ENCODE measurements at places on chromosomes 11 and 22.

DNA sequence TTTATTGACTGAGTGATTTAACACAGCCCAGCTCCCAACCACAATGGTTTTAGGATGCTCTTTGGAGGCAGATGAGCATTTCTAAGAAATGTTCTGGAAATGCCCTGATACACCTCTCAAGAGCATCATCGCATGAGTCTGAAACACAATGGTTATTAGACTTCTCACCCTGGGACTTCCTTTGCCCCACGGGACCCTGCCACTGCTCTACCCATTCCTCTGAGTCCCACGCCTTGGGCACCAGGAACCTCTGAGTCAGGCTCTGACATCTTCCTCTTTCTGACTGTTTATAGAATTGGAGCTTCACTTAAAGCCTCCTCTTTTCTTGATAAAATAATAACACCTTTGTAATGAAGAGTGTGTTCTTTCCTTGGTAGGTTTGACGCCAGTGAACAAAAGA lies 85.6 kb upstream of the PARVA start:
- DNase-seq, result no peak

DNA sequence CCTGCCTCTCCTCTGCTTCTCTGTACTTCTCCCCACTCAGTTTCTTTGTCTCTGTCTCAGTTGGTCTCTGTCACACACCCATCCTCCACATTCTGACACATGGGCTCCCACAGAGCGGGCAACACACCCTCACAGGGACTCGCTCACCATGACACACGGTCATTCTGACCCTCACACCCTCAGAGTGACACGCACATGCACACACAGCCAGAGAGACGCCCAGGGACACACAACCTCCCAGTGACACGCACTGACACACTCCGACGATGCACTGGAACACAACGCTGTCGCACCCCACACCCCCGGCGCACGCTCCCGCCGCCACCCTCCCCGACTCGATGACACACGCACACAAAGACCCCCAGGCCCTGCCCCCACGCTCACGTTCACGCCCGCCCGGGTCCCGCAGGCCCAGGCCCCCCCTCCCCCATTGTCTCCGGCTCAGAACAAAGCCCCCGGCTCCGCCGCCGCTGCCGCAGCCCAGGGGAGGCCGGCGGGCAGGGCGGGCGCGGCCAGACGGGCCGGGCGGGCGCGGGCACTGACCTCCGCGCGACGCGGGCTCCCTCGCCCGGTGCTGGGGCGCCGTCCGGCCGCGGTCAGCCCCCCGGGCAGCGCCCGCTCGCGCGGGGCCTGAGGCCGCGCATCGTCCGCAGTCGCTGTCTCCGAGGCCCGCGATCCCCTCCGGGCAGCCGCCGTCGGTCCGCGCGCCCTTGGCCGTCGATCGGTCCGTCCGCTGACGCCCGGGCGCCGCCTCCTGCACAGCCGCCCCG lies 404 bp downstream of the DCHS1 start:
- no peak for DNase-seq

GRCh38 chr22:26846645-26847044 lies 189.3 kb downstream of the MIAT start:
- DNase-seq, result no peak

GRCh38 chr11:69801513-69802335 lies 17.5 kb downstream of the FGF3 start:
- DNase-seq, result no peak

DNA sequence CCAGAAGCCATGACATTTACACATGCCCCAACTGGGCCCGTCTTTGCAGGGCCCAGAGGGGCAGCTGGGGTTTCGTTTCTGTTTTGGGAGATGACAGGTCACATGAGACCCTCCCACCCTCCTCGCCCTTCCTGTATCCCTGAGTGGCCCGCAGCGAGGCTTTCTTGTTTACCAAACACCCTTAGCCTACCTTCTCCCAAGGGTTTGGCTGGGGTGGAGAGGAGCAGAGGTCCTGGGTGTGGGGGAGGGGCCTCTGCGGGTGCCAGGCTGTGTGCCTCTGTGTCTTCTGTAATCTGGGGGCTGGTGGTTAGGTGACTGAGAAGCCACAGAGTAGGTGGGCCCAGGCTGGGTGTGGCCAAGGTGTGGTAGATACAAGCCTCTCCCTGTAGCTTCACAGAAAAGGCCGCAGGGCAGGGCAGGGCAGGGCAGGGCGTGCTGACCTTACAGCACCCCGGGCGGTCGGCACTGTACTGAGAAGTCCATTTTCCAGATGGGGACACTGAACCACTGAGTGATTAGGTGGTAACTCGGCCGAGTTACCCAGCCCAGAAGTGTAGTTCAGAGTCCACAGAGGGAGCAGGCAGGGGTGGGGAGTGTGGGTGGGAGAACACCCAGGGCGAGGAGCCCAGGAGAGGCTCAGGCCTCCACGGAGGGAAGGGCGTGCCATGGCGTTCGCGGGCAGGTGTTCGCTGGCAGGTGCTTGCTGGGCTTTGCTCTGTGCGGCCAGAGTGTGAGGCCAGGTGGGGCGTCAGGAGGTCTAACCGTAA lies 8.7 kb downstream of the PRR5 start:
- DNase-seq, result no peak

DNA sequence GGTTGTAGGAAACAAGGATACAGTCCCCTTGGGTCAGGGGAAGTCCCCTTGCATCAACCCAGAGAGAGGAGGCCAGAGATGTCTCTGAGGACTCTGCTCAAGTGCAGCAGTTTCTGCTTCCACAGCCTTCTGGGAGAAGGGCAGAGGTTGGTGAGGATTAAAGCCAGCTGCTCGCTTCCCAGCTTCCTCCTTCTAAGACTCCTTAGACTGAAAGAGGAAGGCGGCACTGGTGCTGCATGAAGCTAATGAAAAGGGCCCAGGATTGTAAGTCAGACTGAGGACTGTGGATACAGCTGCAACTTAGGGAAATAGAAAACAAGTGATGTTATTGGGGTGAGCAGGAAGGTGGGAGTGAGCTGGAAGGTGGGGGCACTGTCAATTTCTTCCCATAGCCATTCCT lies at the start of gene OR52K1:
OR52K1 (plus strand) TSS at position 202 of the 400 bp plus-strand sequence. CDS start 6,255 bp downstream, outside the sequence.
- no peak for DNase-seq

- peak; percentile 58 for DNase-seq
Observed at GRCh38 chr11:66070604-66071380, 720 bp downstream of the PACS1 start.

- no peak for DNase-seq
Observed at GRCh38 chr11:72293910-72294615, 50.1 kb upstream of the PHOX2A start.

DNA sequence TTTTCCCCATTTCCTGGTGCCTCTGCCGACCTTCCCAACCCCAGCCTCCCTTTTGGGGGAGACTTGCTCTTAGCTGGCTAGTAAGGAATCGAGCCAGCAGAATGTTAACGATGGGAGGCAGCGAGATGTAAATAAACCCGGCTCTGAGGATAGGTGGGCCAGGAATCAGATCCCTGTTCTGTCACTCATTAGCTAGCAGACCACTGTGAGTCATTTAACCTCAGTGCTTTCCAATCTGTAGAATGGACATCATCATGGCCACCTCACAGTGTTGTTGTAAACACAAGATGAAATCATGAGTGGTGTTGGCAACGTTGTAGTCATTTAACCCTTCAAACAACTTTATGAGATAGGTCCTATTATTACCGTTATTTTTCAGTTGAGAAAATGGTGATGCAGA lies 208.6 kb downstream of the KIRREL3 start:
- DNase-seq, result no peak

GRCh38 chr11:21707116-21707739 lies 485.7 kb upstream of the ANO5 start:
- DNase-seq, result no peak

- no peak for DNase-seq
Observed at GRCh38 chr11:69563946-69564775, 76.8 kb upstream of the CCND1 start.

DNA sequence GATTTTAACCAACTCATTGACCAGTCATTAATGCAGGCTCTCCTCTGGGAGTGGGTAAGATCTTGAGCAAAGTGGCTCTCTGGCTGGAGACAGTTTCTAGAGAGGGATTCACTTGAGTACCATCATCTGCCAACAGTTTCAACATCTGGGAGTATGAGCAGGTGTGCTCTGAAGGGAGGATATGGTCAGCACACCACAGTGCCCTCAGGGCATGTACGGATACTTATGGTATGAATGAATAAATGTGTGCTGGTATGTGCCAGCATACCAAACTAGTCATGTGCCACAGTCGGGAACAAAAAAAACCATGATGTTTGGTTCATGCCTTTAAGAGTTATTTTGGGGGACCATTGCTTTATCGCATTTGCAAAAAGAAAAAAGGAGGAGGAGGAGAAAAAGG lies 1197.5 kb upstream of the TENM4 start:
- DNase-seq, result no peak

- DNase-seq, result no peak
Observed at GRCh38 chr11:44988111-44988510, 37.4 kb upstream of the TP53I11 start.

- DNase-seq, result no peak
Observed at GRCh38 chr11:17343907-17344306, 7.7 kb upstream of the NCR3LG1 start.

DNA sequence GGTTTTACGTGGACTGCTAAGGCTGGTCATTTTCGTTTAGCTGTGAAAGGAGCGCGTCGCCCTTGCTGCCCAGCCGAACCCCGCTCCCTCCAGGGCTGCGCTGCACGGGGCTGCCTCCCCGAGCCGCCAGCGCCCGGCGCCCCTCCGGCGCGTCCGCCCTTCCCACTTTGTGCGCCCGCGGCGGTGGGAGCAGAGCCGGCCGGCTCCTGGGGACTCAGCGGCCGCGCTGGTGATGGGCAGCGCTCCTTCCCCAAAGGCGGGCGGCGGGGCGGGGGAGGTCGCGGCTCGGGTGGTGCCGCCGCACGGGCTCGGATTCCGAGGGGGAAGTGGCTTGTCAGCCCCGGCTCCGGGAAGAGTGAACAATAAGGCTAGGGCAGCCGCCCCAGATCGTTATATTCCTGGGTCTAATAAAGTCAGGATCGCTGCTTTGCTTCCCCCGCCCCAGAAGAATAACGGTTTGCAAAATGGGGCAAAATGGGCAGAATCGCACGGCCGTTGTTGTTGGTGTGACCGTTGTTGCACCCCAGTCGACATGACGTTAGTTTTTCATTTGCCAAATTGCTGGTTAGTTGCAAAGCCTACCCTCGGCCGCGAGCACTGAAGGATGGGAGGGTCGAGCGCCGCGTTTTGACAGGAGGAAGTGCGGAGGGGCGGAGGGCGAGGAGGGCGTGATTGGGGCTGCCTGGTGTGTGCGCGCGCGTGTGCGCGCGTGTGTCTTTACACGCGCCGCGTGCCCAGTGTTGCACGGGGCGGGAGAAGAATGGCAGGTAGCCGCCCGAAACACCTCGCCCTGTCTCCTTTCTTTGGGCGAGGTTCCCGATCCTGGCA lies 745 bp downstream of the NCAM1 start:
- no peak for DNase-seq

GRCh38 chr22:29167032-29167911 lies 38.4 kb upstream of the EMID1 start:
- DNase-seq, result no peak

DNA sequence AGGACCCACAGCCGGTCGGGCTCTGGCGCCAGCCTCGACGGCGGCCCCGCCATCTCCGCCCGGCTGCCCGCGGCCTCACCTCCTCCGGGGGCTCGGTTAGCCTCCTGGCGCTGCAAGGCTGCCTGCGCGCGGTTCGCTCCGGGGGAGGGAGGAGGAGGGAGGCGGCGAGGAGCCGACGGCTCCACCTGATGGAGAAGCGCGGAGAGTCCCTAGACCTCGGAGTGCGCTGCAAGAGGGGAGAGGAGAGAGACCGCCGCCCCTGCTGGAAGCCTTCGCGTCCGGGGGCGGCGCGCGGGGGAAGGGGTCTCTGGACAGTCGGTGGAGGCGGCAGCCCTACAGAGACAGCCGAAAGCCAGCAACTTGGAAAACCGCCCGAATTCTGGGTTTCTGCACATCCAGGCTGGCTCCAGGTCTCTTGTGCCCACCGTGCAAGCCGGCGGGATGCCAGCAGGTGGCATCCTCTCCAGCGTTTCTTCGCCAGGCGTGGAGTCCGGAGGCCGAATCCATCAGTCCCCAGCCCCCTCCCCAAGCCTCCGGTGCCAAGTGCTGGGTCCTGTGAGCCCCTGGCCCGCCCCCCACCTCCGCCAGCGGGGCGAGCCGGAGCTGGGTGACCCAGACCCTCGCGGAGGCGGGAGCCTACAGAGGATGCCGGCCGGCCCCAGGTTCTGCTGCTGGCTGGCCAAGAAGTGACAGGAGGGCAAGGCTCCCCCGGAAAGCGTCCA lies 2.9 kb upstream of the KIRREL3 start:
- no peak for DNase-seq
